ENCODE measurements at places on chromosomes 13 and 19.

DNA sequence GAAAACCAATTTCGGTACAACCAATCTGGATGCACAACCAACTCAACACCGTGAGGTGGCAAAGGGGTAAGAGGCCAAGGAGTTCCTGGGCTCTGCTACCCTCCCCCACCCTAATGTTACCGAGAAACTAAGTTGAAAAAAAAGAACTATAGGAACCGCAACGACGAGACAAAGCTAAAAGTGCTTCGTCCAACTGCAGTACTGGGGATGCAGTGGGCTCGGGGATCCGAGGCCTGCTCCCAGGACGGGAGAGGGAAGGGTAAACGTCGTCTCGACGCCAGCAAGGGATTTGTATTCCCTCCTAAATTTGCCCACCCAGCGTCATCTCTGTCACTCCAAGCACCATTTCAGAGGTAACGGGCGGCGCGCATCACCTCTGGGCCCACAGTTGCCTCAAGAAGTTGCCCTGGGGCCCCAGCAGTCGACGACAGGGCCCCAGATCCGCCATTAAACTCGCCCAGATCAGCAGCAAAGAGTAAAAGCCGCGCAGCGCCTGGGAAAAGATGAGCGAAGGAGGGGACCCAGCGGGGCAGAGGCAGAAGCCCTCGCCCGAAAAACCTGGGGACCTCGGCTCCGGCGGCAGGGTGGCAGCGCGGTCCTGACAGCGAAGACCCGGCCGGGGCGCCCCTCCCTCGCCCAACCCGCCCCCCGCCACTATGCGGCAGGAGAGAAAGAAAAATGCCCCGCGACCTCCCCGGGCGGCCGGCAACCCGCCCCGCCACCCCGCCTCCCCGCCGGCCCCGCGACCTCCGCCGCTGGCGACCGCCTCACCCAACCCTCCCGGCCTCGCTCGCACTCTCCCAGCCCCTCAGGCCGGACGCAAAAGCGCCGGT, 752 bp downstream of the ZMYM5 start:
- peak; percentile 62 for DNase-seq

DNA sequence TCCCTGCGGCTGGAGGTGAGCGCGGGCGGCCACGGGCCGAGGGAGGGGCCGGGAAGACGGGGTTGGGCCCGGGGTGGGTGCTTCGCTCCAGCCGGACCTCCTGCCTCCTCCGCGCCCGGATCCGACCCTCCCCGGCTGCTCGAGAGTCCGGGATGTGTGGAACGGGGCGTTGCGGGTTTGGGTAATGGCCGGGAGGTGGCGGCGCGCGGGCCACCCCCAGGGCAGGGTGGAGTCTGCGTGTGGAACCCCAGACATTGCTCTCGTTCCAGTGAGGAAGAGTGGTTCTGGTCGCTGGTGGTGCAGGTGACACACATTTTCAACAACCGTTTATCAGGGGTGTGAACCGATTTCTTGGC, 38.8 kb downstream of the ARHGEF7 start:
- DNase-seq, result peak; percentile 53

- DNase-seq, result no peak
Measured at GRCh38 chr13:41639237-41639904, 182.0 kb downstream of the RGCC start.

DNA sequence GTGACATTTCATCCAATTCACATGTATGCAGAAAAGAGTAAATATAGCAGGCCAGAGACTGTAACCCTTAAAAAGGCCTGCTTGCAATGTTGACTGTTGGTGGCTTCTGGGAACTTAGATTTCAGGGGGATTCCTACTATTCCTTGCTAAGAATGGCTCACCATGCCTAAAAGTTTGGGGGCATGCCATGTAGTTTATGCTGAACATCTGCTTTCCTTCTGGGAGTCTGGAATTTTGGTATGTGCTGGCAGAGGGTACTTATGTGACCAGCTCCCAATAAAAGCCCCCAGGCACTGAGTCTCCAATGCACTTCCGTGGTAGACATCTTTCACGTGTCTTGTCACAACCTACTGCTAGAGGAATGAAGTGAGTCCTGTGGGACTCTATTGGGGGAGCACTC, 88.4 kb upstream of the PCDH8 start:
- DNase-seq, result no peak

- no peak for DNase-seq
Measured at GRCh38 chr19:6866741-6867151, 20.6 kb upstream of the ADGRE1 start.

DNA sequence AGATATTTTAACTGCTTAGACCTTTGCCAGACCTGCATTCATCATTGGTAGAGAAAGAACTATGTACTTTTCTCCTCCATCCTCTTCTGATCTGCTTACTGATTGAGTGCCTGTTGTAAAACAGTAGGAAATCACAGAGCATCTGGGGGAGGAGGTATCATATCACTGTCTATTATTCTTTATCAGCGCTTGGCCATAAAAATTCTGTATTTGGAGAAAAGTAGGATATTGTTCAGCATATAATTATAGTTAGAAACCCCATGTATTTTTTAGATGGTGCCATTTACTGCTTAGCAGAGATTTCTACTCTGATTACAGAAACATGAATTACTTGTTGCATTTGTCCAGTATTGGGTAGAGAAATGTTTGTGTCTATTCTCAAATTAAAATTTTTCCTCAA, 62.4 kb downstream of the URI1 start:
- no peak for DNase-seq

DNA sequence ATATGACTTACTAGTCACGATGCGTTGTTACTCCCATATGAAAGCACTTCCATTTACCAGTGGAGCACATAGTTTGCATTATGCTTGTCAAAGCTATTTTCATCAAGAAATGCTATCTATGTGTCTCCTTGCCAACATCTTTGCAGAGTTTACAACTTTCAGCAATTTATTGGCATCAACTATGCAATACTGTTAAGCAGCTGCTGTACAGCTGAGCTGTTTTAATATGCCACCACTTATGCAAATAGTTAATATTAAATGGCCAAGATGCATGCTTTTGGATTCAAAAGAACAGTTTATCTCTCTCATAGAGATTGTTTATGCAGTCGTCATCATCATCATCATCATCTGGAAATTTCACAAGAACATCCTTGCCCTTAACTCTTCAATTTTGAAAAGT, 67.9 kb upstream of the KLF5 start:
- DNase-seq, result no peak

DNA sequence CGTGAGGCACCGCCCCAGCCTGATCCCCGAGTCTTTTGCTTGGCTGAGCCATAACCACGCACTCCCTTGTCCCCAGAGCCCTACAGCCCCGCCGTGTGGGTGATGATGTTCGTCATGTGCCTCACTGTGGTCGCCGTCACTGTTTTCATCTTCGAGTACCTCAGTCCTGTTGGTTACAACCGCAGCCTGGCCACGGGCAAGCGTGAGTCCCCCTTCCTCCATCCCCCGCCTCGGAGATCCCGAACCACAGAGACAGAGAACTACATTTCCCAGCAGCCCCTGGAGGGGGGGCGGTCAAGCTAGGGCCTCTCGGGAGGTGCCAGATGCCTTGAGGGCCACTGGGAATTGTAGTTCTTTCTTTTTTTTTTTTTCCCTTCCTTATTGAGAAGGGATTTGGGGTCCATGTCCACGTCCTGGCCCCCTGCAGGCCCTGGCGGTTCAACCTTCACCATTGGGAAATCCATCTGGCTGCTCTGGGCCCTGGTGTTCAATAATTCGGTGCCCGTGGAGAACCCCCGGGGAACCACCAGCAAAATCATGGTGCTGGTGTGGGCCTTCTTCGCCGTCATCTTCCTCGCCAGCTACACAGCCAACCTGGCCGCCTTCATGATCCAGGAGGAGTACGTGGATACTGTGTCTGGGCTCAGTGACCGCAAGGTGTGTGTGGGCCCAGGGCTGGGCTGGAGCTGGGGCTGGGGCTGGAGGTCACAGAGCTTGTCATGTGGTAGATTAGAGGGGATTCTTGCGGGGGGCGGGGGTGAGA, 25.9 kb downstream of the GRIN2D start:
- peak; percentile 19 for DNase-seq

GRCh38 chr19:947090-947706, 21.4 kb downstream of the ARID3A start:
- DNase-seq, result no peak

GRCh38 chr13:48906200-48906599, 69.5 kb upstream of the FNDC3A start:
- no peak for DNase-seq

- DNase-seq, result no peak
Measured at GRCh38 chr19:51327066-51328001, 14.6 kb downstream of the VSIG10L start.

GRCh38 chr19:31354799-31355664, 5.8 kb upstream of the TSHZ3 start:
- no peak for DNase-seq

GRCh38 chr13:59112221-59112718, 1051.5 kb downstream of the DIAPH3 start:
- no peak for DNase-seq

- no peak for DNase-seq
Measured at GRCh38 chr13:113058988-113059850, 46.4 kb upstream of the F7 start.

DNA sequence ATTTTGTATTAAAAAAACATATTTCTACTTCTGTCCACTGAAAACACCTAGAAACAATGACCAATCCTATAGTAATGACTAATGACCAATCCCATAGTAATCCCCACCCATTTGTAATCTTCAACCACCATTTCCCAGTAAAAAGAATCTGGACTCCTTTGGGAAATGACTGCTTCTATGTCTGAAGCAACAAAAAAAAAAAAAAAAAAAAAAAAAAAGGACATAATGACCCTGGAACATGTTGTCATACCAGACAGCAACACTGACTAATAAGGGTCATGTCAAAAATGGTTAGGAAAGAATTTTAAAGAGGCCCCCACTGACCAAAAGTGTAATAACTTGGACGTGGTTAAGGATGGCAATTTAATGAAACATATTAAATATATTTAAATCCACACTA, 88.3 kb downstream of the TUBA3C start:
- DNase-seq, result no peak

GRCh38 chr13:102267191-102267590, 134.7 kb downstream of the FGF14 start:
- DNase-seq, result no peak

DNA sequence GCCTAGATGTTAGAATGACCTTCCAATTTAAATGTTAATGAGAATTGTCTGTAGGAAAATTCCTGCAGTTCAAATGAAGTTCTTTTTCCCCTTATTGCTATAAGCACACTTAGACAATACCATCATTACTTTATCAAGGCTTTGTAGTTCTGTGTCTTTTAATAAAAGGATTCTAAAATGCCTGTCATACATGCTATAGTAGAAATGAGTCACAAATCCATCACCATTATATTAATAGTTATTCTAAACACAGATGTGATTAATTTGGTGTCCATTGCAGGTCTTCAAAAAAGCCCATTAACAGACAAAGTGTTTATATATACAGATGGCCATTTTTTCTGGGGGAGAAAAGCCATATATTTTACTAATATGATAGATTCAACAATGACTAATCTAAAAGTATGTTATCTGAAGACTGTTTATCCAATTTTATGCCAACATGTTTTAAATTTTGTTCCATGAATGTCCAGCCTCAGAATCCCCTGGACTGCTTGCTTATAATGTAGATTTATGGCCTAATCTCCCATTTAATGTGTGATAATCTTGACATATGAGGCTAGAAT, 1678.3 kb upstream of the PCDH20 start:
- no peak for DNase-seq

DNA sequence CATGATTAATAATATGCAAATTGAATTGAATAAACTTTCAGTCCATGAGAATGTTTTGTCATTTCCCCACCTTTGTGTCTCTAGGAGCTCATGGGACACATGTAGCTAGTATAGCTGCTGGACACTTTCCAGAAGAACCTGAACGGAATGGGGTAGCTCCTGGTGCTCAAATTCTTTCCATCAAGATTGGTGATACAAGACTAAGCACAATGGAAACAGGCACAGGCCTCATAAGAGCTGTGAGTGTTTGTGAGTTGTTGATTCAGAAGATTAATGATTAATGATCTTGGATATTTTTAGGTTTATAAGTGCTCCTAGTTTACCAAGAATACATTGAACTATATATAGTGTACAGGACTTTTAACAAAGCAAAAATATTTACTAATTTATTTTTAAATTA, 30.1 kb downstream of the TPP2 start:
- no peak for DNase-seq

DNA sequence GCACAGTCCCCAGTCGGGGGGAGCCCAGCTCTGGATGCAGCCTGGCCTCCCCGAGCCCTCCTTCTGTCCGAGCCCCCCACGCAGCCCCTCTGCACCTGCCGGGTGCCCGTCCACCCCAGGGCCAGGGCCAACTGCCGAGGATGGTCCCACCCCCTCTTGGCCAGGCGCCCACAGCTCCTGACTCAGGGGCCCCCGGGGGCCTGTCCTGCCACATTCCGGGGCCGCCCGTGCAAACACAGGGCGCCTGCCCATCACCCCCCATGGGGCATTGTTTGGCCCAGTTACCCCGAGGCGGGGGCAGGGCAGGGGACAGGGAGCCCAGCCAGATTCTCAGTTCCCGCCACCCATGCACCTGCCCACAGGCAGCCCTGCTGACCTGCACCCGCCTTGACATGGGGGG, 5.3 kb upstream of the TCF3 start:
- DNase-seq, result no peak

DNA sequence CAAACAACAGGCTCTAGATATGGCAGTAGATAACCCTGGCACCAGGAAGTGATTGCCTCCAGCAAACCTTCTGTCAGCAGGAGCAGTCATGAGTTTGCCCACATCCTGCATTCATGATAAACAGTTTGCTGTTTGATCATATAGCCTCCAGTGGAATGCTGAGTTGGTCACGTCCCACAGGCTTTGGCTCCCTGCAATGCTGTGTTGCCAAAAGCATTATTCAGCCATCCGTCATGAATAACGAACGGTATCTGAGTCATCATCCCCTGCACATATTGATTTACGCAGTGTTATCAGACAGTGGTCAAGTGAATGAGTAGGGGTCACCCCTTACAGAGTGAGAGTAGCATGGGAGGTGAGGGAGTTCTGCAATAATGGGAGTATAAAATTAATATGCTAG, 21.9 kb upstream of the ZNF432 start:
- no peak for DNase-seq

GRCh38 chr19:10557603-10558197, 8.1 kb downstream of the KRI1 start:
- DNase-seq, result no peak

GRCh38 chr13:26562512-26562890, 5.0 kb downstream of the WASF3 start:
- no peak for DNase-seq

- no peak for DNase-seq
Measured at GRCh38 chr13:46553521-46553885, 533 bp downstream of the LRCH1 start.

GRCh38 chr13:28099396-28100149, 803 bp downstream of the FLT3 start:
- no peak for DNase-seq

DNA sequence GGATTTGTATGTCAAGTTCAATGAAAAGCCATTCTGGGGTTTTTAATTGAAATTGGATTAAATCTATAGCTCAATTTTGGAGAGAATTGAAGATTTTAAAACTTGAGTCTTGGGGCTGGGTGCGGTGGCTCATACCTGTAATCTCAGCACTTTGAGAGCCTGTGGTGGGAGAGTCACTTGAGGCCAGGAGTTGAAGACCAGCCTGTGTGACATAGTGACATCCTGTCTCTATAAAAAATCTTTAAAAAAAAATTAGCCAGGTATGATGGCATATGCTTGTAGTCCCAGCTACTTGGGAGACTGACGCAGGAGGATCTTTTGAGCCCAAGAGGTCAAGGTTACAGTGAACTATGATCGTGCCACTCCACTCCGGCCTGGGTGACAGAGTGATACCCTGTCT, 41.2 kb downstream of the VAV1 start:
- no peak for DNase-seq

GRCh38 chr19:49749055-49749716, 13.9 kb downstream of the TSKS start:
- DNase-seq, result no peak
